ENCODE measurements at places on chromosomes 6 and 20.

DNA sequence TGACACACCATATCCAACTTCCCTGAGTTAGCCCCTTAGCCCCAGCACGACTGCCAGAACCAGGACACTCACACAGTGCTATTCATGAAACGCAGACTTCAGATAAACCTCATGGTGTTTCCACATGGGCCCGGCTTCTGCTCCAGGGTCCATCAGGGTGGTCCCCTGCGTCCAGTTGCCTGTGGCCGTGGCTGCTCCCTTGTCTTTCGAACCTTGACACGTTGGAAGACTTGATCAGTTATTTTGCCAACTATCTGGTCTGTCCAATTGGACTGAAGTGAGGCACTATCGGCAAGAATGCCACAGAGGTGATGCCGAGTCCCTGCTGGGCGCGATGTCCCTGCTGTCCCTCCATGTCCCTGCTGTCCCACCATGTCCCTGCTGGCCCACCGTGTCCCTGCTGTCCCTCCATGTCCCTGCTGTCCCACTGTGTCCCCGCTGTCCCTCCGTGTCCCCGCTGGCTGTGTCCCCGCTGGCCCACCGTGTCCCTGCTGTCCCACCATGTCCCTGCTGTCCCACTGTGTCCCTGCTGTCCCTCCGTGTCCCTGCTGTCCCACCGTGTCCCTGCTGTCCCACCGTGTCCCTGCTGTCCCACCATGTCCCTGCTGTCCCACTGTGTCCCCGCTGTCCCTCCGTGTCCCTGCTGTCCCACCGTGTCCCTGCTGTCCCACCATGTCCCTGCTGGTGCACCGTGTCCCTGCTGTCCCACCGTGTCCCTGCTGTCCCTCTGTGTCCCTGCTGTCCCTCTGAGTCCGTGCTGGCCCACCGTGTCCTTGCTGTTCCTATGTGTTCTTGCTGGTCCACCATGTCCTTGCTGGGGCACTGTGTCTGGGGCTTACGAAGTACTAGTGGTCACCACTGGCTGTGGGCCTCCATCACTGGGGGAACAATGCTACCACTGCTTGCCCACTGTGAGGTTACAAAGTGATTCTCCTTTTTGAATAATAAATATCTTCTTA is 251.4 kb downstream of the DLL1 start:
- no peak for DNase-seq

DNA sequence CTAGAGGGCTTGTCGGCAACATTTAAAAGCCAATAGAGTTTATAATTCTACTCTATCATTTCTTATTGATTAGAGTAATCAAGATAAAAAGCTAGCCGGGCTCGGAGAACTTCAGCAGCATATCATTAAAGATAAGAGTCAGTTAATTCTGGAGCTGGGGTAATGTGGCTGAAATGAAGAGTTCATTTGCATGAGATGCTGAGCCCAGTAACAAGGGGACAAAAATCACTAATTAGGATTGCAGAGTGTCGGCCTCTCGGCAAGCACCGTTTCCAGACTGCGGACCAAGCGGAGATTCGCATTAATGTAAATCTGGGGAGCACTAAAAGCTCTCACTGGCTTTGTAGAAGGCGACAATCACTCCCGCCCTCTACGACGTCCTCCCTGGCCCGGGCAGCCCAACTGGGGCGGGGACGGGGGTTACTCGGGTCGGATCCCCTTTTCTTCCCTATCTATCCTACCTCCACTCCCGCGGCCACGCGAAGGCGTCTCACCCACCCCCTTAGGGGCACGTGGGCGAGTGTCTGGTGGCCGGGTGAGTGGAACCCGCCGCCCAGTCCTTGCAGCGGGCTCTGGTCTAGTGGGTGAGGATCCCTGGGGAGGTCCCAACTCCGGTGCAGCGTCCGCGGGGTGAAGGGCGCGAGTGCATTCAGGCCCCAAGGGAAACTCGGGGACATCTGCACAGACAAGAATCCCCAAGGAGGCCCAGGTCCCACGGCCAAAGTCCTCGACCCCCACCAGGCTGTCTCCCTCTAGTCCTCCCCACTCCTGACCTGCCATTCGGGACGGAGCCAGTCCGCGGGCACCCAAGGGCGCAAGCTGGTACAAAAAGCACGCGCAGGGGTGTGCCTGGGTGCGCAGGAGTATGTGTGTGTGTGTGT is 42.2 kb upstream of the OSTM1 start:
- DNase-seq, result no peak

DNA sequence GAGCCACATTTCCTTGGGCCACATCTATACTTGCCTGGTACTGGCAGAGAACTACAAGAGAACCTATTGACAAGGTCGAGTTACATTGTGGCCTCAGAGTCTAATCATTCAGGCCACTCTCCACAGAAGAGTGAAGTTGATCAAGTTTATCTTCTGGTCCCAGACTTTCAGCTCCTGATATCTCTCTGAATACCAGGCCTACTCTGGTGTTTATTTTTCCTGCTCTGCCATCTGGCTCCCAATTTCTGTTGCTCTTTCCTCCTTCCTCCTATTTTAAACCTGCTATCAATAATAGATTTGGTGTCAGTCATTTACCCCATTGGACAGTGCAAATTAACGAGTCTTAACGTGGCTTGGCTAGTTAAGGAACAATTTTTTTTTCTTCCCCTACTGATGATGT is 46.6 kb downstream of the SCGN start:
- DNase-seq, result no peak

DNA sequence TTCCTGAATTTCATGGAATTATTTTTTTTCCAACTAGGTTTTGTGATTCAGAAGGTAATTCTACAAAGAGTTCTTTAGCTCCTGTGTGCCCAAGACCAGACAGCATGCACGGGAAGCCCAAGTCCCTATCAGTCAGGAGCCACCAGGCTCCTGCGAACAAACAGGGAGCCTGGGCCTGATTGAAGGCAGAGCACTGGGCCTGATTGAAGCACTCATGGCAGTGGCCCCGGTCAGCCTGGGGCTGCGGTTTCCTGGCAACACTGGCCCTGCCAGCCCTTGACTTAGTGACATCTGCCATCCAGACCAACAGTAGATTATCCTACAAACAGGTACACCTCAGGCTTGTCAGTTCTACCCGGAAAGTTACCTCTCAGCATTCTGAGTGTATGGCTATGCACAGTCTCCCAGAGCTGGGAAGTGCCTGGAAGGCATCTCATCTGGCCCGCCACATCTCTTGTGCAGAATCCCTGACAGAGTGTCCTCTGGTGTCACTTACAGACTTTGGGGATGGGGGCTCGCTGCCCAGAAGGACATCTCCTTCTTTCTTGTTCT is 133.8 kb downstream of the VEGFA start:
- no peak for DNase-seq

GRCh38 chr20:53621482-53622246 is 28.0 kb upstream of the ZNF217 start:
- DNase-seq, result no peak

- no peak for DNase-seq
Measured at GRCh38 chr20:19406381-19406780, 193.9 kb downstream of the SLC24A3 start.

DNA sequence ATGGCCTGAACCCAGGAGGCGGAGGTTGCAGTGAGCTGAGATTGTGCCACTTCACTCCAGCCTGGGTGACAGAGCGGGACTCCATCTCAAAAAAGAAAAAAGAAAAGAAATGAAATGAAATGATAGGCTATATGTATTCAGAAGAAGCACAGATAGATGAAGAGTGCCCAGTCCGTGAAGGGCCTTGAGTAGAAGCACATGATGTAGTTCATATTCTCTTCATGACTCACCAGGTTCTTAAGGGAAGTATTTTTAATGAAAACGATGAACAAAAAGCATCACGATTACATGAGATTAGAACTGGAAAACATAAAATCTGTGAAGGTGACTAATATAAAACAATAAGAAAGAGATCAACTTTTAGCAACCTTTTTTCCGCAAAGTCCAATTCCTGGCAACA is 29.8 kb downstream of the TPD52L1 start:
- no peak for DNase-seq
